ENCODE measurements at places on chromosomes 4 and X.

DNA sequence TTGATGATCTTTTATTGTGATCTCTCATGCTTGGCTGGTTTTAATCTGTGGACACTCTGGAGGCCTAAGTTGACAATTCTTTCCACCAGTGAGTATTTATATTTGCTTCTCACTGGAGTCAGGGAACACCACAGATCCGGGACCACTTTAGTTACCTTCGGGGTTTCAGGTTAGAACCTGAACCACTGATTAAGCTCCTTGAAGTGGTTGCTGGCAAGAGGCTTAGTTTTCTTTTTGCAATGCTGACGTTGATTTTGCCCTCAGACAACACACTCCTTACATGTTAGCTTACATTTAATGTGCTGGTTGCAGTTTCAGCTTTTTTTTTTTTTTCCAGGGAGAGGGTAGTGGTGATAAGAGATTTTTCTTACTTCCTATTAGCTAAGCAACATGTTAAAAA is 10.5 kb upstream of the ZNF330 start:
- no peak for DNase-seq

- no peak for DNase-seq
Measured at GRCh38 chr4:136651278-136651667, 881.0 kb downstream of the PCDH18 start.

DNA sequence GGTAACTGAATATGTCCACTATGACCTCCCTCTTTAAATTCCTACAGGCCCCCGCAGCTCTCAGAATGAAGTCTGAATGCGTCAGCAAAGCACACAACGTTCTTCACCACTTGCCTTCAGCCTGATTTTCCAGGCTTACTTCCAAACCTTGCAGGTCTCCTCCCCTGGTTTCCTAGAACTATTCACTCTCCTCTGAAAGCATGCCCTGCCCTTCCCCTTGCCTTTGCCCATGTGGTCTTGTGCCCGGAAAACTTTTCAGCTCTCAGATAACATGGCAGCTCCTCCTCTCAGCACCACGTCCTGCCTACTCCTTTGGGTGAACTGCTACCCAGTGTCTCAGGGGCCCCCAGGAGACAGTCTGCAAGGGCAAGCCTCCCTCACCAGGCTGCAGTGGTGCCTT is 268.5 kb upstream of the LDB2 start:
- no peak for DNase-seq

DNA sequence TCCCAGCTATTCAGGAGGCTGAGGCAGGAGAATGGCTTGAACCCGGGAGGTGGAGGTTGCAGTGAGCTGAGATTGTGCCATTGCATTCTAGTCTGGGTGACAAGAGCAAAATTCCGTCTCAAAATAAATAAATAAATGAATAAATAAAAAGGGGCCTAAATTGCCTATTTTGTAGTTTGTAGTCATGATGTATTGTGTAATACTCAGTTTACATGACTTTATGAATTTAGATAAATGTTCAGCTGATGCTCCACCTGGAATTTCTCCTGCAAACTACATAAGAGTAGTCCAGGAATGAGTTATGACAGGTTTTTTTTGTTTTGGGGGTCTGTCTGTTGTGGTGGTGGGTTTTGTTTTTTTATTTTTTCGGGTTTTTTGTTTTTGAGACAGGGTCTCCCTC is 31.1 kb downstream of the RBMX start:
- no peak for DNase-seq

DNA sequence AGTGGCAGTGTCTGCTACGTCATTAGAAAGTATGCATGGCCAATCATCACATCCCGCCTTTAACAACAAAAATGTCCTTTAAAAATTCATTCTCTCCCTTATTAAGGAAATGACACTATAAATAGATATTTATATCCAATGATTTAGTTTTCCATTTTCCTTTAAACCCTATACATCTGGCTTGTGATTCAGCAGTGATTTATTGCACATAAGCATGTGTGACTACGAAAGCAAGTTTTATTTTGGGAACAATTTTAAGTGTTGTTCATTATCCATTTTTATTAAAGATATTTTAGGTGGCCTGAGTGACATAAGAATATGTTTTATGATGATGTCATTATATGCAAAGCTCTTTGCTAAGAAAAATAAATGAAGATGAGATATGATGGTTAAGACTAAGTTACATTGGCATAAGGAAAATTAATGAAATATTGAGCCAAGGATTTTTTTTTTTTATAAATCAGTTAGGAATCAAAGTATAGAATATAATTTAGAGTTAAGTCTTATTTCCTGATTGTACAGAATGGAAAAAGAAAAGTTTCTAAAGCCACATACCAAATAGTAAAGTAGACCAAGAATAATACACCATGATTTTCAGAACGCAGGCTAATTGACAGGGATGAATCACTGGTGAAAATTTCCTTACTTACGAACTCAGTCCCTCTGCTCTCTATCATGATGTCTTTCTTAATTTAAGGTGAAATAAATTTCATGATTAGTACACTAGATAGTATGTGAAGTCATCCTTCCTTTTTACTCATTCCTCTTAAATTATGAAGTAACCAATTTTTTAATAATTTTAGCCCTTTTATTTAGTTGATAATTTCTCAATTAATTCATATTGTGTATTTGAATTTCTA is 822.4 kb downstream of the FAT4 start:
- DNase-seq = no peak

- no peak for DNase-seq
Measured at GRCh38 chrX:103414561-103414960, 38.2 kb downstream of the BEX3 start.

- DNase-seq = no peak
Measured at GRCh38 chrX:132085786-132086185, 42.0 kb downstream of the FRMD7 start.

GRCh38 chr4:38860788-38861424 is 4.3 kb upstream of the TLR6 start:
- DNase-seq = peak; percentile 74

- DNase-seq = no peak
Measured at GRCh38 chr4:161172396-161173026, 991.3 kb downstream of the FSTL5 start.

GRCh38 chr4:141802333-141802732 is 165.9 kb downstream of the IL15 start:
- DNase-seq = no peak

DNA sequence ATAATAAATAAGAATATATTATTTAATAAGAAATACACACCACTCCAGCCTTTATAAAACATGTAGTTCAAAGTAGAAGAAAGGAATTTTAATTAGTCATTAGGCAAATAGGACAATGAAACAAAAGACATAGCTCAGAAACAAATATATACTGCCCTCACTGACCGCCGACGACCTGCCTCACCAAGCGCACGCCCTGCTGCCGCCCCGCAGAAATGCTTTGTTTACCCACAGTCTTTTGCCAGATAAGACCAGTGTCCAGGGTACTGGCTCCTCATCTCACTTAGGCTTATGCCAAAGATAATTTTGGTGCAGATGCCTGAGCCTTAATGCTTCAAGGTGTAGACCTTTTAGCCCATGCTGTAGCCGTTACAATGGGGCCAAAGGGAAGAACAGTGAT is 199.5 kb downstream of the HHIP start:
- DNase-seq = no peak

- DNase-seq = no peak
Measured at GRCh38 chrX:150483356-150483985, 85.0 kb upstream of the MTM1 start.

DNA sequence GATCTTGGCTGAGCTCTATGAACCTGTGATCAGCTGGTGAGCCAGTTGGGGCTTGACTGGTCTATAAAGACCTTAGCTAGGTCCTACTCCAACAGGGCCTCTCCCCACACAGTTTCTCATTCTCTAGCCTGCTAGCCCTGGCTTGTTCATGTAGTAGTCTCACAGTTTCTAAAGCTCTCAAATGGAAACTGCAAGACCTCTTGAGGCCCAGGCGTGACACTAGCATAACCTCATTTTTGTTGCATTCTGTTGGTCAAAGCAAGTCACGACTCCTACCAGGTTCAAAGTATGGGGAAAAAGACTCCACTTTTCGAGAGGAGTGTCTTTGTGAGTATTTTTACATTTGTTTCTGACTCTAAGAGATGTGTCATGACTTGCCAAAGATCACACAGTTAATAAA is 50.9 kb downstream of the CEP44 start:
- no peak for DNase-seq

GRCh38 chr4:39729557-39729956 is 31.6 kb downstream of the UBE2K start:
- DNase-seq = no peak

DNA sequence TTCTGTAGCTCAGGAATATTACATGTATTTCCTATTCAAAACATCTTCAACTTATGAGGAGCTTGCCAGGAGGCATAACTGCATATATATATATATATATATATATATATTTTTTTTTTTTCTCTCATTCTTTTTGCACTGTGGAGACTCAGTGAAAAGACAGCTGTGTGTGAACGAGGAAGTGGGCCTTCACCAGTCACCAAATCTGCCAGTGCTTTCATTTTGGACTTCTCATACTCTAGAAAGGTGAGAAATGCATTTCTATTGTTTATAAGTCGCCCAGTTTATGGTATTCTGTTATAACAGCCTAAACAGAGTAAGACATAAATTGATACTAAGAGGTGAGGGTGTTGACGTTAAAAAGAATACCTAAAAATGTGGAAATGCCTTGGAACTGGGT is 710.6 kb downstream of the TRAM1L1 start:
- DNase-seq = no peak

DNA sequence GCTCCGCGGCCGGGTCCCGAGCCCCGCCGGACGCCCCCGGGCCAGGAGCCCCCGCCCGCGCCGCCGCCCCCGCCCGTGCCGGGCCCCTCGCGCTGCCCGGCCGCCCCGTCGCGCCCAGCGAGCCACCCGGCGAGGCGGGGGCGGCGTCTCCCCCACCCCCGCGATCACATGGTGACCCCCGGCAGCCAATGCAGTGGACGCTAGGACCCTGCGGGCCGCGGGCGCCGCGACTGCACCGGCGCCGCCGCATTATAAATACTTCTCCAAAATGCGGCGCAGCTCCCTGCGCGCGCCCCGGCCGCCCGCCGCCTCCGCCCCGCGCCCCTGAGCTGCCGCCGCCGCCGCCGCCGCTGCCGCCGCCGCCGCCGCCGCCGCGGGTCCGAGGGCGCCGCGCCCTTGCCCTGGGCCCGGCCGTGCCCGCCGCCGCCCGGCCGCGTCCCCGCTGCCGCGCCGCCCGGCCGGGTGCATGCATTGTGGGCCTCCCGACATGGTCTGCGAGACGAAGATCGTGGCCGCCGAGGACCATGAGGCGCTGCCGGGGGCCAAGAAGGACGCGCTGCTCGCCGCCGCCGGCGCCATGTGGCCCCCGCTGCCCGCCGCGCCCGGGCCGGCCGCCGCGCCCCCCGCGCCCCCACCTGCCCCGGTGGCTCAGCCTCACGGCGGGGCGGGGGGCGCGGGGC is at the start of gene NAT8L:
NAT8L (plus strand) TSS at position 282 of the 680 bp plus-strand sequence; CDS start at position 467, 185 bp downstream.
- DNase-seq = peak; percentile 21

- peak; percentile 64 for DNase-seq
Measured at GRCh38 chr4:112523008-112523721, 7.2 kb upstream of the NEUROG2 start.

DNA sequence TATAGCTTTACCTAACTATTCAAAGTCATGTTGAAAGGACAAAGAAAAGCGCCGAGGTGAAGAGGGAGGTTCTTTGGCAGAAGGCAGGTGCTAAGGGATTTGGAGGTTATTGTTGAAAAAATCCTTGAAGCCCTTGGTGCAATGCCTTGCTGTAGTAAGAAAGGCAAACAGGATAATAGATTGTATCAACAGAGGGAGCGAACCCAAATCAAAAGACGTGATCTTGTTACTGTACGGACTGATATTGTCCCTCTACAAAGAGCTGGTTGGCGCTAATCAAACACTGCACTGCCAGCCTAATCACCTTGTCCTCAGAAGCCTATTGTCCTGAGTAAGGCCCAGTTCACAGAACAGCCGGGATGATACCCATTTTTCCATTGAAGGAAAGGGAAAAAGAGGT is 182.9 kb downstream of the ZIC3 start:
- no peak for DNase-seq

DNA sequence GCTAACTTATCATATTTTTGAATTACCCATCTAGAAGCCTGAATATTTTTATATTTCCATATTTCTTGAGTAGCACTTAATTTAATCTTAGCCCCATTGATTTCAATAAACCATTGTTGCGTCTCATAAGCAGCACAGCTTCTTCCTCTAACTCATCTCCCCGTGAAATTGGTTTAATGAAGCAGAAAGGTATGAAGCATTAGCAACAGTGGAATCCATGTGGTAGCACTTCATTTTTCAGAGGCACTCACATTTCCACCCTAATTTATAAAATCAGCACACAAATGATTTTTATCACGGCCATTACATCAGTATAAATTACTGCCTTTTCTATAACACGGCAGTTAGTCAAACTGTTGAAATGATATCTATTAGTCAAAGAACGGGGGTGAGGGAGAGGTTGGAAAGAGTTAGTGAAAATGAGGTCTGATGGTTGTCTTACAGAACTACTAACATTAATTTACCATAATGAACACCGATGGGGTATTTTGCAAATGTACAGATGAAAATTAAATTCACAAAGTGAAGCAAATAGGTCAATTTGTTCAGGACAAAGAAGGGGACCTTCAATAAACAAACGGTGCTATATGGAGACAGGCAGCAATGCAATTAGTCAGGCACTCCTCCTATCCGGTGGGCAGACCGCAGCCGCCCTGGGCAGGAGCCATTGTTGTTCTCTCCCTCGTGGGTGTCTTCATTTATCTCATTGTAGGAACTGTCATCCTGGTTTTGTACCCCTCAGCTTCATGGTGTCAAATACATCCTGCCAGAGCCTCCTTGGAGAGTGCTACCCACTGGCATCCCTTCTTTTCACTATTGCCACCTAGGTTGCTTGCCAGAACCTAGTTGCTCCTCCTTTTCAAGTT is 205.7 kb downstream of the SOX3 start:
- DNase-seq = no peak

- no peak for DNase-seq
Measured at GRCh38 chrX:153396320-153397195, 4.6 kb downstream of the PNMA6E start.

DNA sequence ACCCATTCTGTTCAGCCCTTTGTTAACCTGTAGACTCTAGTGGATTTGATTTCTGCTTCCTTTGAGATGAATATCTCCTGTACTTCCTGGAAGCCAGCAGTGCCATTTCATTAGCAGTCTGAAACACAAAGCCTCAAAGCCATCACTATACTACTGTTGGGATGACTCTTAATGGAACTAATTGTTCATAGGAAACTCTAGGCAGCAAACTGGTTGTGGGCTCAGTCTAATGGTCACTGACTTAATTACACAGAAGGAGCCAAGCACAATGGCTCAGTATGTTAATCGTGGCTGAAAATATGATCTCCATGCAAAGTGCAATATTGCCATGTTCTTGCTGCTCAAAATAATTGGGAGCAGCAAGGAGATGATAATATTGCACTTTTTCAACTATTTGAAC is 262.3 kb downstream of the ARHGAP24 start:
- no peak for DNase-seq

DNA sequence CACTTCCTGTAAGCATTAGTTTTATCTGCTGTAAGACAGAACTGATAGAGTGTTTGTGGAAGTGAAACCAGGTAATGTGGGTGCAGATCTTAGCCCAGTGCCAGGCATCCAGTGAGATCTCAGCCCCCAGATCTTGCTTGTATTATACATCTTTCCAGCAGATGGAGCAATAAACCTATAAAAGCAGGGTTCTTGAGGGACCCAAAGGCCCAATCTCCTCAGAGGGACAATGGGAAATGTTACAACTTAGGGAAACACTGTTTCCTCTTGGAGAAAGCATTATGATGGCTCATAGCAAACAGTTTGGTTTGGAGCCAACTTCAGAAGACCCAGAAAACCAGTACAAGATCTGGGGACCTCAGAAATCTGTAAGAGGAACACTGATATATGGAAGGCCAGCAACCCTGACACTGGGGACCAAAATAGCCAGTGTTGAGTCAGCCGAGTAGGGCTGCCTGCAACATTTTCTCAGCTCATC is 206.3 kb downstream of the SLC7A11 start:
- DNase-seq = no peak

All from activated CD4-positive, alpha-beta memory T cell treated with anti-CD3 and anti-CD28 coated beads for 36 hours (primary cell).